ENCODE measurements at places on chromosomes 1 and 21.
A peak's percentile ranks its signal among the peaks of the same experiment; 100 is the strongest.

- DNase-seq = no peak
Measured at GRCh38 chr21:15430577-15430976, 299.2 kb upstream of the USP25 start.

DNA sequence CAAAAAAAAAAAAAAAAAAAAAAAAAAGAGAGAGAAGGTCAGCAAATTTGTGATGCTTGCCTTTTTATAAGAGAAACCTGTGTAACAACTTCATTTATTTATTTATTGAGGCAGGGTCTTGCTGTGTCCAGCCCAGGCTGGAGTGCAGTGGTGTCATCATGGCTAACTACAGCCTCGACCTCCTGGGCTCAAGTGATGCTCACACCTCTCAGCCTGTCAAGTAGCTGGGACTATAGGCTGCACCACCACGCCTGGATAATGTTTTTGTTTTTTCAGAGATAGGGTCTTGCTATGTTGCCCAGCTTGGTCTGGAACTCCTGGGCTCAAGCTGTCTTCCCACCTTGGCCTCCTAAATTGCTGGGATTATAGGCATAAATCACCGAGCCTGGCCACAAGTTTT, 42.4 kb downstream of the DHCR24 start:
- no peak for DNase-seq

DNA sequence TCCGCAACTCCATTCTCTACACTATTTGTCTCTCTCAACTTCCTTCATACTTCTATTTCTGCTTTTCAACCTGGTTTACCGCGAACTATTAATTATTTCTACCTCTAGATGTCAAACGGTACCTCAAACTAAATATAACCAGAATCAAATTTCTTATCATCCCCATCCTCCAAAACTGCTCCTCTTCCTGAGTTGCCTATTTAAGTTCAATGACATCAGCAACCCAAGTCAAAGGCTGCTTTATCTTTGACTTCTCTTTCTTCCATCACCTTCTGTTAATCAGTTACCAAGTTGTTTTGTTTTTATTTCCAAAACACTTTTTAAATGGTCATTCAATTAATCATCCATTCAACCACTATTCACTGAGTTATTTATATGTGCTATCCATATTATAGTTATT, 171.9 kb downstream of the COL24A1 start:
- DNase-seq = no peak

GRCh38 chr1:47669081-47669585, 231.3 kb downstream of the FOXD2 start:
- DNase-seq = no peak

DNA sequence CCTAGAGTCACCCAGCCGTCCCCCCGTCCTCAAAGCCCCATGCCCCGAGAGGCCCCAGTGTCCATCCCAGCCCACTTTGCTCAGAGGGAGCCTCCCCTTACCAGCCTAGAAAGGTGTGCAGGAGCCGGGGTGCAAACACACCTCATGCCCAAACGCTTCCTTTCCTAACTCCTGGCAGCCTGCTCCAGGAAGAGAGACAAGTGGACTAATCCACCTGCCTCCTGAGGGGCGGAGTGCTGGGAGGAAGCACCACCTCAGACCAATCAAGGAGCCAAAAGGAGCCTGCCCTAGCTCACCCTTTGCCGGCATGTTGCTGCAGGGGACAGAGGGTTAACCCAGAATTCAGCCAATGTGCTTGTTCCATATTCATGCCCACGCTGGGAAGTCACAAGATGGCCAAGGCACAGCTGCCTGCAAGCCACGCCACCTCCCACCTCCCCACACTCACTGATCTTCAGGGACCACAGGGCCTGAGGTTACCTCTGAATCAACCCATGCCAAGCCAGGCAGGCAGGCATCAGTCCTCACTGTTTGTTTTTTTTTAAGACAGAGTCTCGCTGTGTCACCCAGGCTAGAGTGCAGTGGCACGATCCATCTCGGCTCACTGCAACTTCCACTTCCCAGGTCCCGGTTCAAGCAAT, 27.8 kb downstream of the PLEKHA6 start:
- no peak for DNase-seq

GRCh38 chr1:46171871-46172270, 3.0 kb upstream of the TSPAN1 start:
- no peak for DNase-seq

- no peak for DNase-seq
Measured at GRCh38 chr1:13677896-13678295, 22.1 kb upstream of the PRDM2 start.

GRCh38 chr1:156368889-156369684, at the start of gene RHBG:
RHBG (plus strand) TSS chr1:156369211; CDS start chr1:156369250, 39 bp downstream.
- no peak for DNase-seq

GRCh38 chr1:154955039-154955717, 721 bp downstream of the PBXIP1 start:
- peak; percentile 35 for DNase-seq

GRCh38 chr1:244779410-244779809, 56.0 kb upstream of the COX20 start:
- DNase-seq = no peak

DNA sequence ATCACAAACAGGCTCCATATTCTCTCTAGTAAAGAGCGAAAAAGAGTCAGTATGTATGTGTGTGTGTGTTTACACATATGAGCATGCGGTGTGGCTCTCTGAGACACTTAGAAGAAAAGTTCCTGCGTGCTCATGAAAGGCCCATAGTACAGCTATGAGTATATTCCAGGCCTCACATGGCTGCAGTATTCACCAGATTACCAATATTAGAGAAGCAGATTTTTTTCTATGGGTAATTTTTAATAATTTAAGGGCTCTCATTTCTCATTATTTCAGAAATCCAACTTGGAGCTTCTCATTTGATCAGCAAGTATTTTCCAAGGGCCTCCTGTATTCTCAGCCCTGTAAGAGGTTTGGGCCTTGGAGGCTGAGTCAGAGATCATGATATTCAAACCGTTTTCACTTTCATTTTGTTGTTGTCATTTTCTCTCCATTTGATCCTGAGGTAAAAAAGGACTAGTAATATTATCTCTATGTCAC, 232.9 kb upstream of the SGIP1 start:
- no peak for DNase-seq

- DNase-seq = no peak
Measured at GRCh38 chr1:1599030-1599934, 653 bp downstream of the FNDC10 start.

GRCh38 chr1:119729044-119729443, 17.3 kb downstream of the PHGDH start:
- DNase-seq = no peak

DNA sequence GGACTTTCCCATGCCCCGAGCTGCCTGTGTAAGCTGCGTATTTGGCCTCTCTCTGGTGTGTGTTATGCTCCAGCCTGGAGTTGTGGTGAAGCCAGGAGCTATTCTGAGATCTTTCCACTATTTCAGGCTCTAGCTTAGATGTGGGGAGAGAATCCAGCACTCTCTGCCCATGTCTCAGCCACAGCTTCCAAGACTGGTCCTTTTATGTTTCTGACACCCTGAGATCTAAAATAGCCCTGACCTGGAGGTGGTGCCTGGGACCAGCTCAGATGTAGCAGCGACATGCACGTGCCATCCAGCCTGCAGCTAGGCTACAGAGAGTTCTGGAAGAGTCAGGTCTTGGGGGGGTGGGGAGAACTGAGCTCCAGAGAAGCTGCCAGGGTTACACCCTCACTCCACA, 76.5 kb downstream of the TENT5C start:
- DNase-seq = no peak

DNA sequence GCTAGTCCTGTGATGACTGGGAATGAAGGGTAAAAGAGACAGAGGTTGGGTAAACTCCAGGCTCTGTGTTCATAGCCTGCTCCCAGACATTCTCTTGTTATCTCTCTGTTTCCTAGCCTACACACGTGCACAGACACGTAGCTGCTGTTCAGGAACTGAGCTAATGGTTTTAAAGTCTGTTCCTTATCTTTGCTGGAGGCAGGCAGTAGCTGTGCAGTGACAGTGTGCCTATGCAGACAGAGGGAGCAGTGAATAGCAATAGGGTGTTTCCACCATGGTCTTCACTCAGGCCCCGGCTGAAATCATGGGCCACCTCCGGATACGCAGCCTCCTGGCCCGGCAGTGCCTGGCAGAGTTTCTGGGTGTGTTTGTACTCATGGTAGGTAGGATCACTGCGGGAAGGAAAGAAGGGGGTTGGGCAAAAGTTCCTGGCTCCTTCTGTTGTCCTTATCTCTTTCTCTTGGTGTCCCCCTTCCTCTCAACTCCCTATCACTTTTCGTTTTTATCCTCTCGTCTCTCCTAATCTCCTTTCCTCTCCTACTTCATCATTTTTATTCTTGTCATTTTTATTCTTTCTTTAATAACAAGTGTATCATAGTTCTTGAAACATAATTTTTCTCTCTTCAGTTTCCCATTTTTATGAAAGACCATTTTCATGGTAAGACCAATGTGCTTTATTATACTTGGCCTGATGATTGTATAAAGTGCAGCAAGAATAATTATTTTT, at the start of gene AQP10:
TSS of gene AQP10 (plus strand) at position 212 of the 727 bp plus-strand sequence. CDS start at position 275, 63 bp downstream.
- DNase-seq = no peak

DNA sequence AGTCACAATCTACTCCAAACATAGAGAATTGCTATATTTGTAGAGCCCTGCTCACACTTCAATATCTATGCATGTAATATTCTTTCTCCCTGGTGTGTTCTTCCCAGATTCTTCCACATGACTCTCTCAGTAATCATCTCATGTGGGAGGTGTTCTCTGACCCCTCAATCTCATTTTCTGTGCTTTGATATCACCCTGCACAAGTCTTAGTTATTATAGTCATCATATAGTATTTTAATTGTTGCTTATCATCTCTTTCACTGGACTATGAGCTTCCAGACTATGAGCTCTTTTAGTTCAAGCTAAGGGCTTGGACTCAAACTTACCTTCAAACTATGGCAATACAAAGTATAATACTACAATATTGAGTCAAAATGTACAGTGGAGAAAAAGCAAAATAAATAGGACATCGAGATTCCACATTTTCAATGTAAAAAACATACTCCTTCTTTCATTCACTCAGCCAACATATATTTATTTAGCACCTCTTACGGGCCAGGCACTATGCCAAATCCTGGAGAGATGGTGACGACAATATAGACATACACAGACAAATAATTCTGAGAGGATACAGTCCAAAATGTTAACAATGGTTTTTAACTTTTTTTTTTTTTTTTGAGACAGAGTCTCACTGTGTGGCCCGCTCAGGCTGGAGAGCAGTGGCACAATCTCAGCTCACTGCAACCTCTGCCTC, 12.7 kb downstream of the TESK2 start:
- DNase-seq = no peak

- no peak for DNase-seq
Measured at GRCh38 chr1:83583351-83584014, 415.4 kb downstream of the TTLL7 start.

DNA sequence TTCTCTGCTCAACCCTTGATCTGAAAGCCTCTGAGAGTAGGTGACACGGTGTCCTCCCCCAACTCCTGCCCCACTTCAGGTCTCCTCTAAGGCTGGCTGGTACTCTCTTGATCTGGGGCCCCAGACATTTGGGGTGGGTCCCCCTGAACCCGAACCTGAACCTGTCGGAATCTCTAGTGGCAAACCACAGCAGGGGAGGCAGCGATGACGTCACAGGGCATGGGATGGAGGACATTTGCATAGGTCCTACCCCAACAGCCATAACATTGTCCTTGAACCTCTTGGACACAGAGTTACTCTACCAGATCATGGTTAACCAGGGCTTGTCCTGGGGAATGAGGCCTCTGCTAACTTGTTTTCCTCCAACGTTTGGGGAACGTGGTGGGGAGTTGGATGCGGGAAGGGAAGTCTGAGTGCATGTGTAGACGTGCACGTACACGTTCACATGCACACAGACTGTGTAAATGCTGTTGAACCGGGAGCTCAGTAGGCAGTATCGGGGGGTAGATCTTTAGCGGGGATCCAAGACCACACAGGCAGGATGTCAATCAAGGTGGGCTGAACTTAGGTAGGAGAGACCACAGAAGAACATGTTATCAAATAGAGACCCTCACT, 32.4 kb downstream of the CITED4 start:
- DNase-seq = no peak

- DNase-seq = no peak
Measured at GRCh38 chr1:184034761-184035379, 2.7 kb downstream of the COLGALT2 start.

DNA sequence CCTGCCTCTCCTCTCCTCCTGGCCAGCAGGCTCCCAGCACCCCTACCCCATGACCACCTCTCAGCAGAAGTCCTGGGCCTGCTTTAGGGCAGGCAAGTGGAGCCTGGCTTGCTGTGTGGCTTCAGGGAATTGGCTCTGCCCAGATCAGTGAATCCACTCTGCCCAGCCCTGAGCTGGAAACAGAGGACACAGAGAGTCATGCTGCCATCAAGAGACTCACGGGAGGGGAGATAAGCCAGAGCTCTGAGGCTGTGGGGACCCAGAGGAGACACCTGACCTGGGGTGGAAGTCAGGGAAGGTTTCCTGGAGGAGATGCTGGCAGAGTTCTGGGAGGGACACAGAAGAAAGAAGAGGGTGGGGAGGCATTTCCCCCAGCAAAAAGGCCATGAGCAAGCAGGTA, 54.2 kb downstream of the GLIS1 start:
- DNase-seq = no peak

DNA sequence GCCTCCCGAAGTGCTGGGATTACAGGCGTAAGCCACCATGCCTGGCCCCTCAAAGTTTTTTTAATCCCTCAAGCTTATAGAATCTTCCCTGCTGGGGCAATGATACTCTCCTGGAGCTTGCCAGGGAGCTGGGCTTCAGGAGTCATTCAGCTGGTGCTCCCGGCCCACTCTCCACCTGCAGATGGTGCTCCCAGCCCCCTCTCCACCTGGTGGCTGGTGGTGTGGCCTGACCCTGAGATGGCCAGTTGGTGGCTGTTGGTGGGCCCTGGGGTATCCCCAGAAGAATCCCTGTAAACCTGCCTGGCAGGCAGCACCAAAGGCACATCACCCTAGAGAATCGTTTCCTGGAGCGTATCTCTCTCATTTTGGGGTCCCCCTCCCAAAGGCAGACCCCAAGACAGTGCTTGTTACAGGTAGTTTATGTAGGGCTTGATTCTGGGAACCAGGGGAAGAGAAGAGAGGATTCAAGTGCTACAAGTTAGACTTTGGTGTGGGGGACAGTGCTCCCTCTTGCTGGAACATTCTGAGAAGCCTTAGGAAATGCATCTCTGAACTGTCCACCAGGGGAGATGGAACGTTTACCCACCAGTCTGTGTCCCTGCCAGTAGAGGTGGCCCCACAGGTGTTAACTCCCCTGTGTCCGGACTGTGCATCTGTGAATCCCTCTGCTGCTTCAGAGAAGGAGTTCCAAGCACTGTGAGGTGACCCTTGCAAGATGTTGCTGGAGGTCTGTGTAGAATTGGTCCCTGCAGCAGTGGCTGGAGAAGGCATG, 29.1 kb upstream of the ACTL8 start:
- no peak for DNase-seq

- no peak for DNase-seq
Measured at GRCh38 chr1:193590102-193590501, 403.7 kb upstream of the B3GALT2 start.

GRCh38 chr1:40314721-40315238, 2.3 kb downstream of the COL9A2 start:
- DNase-seq = no peak

Data from thoracic aorta (tissue), 2 donors.